ENCODE measurements at places on chromosomes 1 and 21. TPM values are rescaled to one million over a fixed set of nuclear protein-coding genes. Genes with fewer than 3 reads are reported as not detected.

The C1orf167 gene
- not detected for total RNA-seq

DNA sequence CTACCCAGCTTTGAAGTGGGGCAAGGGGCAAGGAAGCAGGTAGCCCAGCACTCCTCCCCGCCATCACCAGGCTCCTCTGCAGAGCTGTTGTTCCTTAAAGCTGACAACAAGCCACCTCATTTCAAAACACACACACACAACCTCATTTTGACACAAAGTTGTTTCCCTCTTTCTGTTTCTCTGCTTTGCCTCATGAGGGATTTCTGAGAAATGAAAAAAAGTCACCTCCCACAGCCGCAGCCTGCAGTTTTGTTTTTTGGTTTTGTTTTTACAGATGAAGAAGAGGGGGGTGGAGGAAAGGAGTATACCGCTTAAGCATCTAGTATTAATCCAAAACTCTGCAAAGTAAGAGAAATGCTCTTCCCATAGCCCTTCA lies 12.1 kb downstream of the MCL1 start:
- DNase-seq, result no peak

GRCh38 chr1:21667348-21668231 lies 1.6 kb downstream of the RAP1GAP start:
- DNase-seq, result no peak

- DNase-seq, result no peak
Observed at GRCh38 chr21:42038826-42039425, 28.8 kb upstream of the ZBTB21 start.

GRCh38 chr1:55473661-55474060 lies 258.5 kb upstream of the USP24 start:
- no peak for DNase-seq

DNA sequence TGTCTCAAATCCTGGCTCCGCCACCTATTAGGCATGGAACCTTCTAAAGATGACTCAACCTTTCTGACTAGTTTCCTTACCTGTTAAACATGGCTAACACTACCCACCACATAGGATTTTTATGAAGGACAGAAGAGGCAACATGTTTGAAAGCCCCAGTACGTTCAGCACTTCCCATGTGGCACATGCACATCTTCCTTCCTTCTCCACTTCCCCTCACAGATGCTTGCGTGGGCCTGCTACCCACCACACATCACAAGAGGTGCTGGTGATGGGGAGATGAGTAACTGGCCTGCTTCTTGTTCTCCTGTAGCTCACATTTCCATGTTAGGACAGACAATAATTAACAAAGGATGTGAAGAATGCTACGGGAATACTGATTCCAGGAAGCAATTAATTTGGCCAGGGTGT lies 7.1 kb downstream of the ZBTB21 start:
- DNase-seq, result no peak

GRCh38 chr1:204102029-204102611 lies 29.2 kb downstream of the SOX13 start:
- DNase-seq, result no peak

DNA sequence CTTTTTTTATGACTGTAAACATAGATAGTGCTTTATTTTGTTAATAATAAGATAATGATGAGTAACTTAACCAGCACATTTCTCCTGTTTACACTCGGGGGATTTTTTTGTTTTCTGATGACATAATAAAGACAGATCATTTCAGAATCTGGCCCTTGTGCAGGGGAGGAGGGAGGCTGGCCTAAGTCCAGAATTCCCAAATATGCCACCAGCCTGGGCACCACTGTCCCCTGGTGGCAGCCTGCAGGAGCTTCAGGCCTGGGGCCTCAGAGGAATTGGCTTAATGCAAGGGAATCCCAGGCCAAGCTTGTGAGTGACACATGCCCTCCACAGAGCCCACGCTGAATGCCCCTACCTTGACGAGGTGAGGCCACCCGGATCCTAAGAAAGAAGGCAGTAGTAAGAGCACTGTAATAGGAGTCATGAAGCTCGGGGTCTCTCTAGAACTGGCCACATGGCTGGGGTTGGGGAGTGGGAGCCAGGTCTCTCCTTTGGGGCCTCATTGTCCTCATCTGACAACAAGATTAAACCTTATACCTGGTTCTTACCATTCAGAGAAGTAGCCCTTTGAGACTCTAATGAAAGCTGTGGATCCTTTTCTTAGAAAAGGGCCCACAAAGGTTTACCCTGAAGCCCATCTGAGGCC lies 24.1 kb downstream of the ETNK2 start:
- DNase-seq, result peak; percentile 53

GRCh38 chr1:175307160-175307559 lies 114.6 kb upstream of the KIAA0040 start:
- no peak for DNase-seq

DNA sequence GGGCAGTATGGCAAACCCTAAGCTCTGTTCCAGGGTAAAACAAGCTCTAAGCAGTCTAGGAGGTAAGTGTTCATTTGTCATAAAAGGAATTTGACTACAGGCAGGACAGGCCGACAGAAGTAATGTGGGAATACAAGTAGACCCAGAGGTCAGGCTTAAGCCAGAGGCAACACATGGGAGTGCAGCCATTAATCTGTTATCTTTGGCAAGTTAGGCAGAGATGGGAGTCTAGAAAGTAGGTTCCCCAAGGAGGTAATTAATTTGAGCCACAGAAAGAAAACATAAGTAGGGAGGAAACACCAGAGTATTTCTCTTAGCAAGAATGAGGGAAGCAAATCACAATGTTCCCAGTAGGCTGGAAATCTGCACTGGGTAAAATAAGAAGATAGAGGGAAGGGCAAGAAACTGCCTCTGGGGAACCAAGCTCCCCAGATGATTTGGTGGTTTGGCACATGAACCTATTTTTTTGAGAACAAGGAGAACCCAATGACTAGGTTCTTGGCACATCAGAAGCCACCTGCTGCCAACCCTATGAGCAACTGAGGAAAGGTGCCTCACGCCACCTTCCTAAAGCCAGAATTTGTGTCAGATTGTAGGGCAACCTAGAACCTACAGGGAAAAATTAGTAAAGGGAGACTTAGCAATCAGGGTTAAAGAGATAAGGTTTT lies 636.4 kb upstream of the PLXNA2 start:
- DNase-seq, result no peak

Measured in pulmonary artery endothelial cell (primary cell).